ENCODE measurements at places on chromosomes 2 and 18.

- DNase-seq = no peak
These were observed 33.0 kb downstream of the COPS8 start for GRCh38 chr2:237118561-237119155.

GRCh38 chr2:44333994-44334393, 27.3 kb downstream of the PREPL start:
- no peak for DNase-seq

GRCh38 chr2:235756491-235756890, 262.6 kb downstream of the AGAP1 start:
- DNase-seq = no peak

- DNase-seq = no peak
These were observed 313.0 kb downstream of the RDH14 start for GRCh38 chr2:18247282-18248110.

- DNase-seq = no peak
These were observed 8.9 kb downstream of the METTL5 start for GRCh38 chr2:169815849-169816248.

- DNase-seq = peak; percentile 12
These were observed at the start of gene CCBE1 for GRCh38 chr18:59697236-59697932. Gene CCBE1 (minus strand): TSS chr18:59697423.

GRCh38 chr18:46073474-46074331, 1.6 kb upstream of the PSTPIP2 start:
- DNase-seq = peak; percentile 27

DNA sequence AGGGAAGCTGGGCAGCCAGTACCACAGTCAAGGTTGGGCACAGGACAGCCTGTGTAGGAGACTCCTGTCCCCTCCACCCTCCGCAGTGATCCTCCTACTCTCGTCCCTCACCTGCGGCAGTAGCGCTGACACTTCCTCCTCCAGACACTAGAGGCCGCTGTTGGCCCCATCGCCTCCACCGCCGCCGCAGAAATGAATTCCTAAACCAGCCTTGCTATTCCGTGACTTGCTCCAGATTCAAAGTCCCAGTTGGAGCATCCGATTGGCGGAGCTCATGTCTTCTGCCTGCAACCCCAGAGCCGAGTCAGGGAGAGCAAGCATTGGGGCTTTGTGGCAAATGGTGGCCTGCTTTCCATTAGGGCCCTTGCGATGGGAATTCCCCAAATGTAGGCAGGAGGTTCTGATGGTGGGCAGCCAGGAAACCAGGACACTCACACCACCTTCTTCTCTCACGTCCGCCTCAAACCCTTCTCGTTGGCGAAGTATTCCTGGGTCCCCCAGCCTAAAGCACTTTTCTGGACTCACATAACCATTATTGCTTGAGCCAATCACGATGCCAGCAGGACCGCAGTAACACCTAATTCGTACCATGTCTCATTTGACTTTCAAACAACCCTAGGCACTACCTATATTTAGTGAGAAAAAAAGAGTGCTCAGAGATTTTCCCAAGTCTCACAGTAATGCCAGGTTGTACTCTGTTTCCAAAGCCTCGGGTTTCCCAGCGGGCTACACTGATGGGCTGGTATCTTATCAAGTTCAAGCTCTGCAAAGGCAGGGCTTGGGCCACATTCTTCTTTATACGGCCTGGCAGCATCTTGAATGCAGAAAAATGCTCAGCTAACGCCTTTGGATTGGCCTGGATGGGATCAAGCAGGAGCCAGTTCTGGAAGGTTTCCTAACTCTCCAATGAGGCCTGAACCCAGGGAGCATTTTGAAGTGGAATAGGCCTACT, 1.2 kb upstream of the DNAJB2 start:
- peak; percentile 58 for DNase-seq

All from stimulated activated CD4-positive, alpha-beta T cell treated with anti-CD3 and anti-CD28 coated beads, TNF-alpha, amount 100 ng/mL, for 1 hour (primary cell).